ENCODE measurements at places on chromosomes 2 and 18.

DNA sequence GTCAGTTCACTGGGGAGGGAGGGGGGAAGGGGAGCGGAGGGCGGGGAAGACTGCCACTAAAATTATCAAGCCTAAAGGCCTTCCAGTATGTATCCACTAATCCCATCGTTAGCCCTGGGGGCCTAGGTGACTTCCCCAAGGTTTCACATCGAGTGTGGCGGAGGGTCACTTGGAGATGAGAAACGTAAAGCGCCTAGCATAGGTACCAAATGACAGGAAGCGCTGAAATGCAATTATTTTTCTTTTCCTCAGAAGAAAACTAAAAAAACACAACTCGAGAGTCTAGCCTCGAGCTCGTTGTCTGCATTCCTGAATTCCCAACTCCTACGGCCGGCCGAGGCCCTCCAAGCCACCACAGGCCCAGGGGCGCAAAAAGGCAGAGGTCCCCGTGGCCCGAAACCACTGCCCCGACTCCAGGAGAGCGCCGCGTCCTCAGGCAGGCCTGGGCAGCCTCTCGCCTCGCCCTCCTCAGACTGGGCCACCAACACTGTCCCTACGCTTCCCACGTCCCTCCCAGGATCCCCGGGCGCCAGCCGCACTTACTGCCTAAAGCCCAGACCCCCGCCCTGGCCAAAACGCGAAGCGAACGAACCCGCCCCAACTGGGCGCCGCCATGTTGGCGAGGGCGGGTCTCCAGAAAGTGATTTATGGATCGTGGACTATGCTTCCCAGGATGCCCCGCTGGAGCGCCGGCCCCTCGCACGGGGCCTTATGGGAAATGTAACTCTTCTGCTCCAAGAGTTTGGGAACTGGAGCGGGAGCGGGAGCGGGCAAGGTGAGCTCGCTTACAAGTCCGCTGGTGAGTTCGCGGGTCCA is at the start of gene USP40:
USP40 (minus strand) TSS at position 642 of the 816 bp plus-strand sequence. CDS start 1,228 bp downstream, outside the sequence.
- peak; percentile 67 for DNase-seq

DNA sequence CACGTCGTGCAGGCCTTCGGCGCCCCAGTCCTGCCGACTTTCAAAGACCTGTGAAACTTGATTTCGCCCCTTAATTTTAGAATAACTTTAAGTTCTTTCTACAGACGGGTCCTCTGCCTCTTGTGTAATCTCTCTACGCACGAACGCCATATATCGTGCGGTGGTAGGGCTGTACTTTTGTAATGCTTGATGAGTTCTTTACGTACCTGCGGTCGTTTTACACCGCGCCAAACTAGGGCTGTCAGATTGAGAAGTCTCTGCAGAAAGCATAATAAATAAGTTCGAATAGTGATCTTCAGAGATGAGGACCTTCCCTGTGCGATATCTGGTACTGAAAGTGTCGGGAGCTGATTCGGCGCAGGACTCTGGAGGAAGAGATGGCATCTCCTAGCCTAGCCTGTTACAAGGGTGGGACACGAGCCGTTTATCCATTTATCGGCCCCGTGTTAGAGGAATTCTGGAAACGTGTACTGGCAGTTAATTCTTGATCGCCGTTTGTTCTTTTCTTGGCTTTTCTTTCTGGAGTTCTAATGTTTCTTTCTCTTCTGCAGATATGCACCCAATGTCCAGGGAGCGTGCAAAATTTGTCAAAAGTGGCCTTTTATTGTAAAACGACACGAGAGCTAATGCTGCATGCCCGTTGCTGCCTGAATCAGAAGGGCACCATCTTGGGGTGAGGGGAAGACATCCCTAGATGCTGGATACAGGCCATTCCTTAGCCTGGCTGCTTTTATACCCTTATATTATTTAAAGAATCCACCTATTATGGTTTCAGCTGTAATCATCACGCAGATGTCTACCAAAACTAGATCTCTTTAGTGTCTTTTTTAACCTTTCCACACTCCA is 781 bp upstream of the SLC5A6 start:
- DNase-seq, result peak; percentile 47

DNA sequence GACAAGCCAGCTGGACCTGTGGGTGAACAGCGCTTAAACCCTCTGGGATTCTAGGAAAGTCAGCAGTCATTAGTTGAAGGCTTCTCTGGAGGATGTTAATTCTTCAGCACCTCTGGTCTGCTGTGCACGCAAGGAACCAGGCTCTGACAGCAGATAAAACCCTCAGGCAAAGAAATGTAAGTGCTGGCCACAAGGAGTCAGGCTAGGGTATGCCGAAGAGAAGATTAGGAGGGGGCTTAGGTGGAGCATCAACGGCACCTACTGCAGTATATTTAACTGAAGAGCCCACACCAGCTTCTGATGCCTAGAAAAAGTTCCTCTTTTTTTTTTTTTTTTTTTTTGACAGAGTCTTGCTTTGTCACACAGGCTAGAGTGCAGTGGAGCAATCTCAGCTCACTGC is 304.2 kb upstream of the MC4R start:
- DNase-seq, result peak; percentile 2

GRCh38 chr2:211061612-211062296 is 505.4 kb downstream of the CPS1 start:
- no peak for DNase-seq

DNA sequence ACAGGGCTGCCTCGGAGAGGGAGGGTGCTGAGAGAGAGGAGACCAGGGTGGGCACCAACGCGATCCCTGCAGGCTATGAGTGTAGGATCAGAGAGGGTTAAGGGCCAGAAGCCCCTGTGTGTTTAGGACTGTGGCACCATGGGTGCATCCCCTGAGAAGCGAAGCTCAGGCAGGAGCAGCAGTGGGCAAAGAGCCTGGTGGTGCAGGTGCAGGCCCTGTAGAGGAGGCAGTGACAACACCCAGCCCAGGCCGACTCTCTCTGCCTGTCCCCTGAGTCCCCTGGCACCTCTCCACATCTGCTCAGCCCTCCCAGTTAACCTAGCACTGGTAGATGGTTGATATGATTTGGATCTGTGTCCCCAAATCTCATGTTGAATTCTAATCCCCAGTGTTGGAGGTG is 139.8 kb downstream of the RNF152 start:
- DNase-seq, result no peak
